ENCODE measurements at places on chromosomes 12 and 14.

DNA sequence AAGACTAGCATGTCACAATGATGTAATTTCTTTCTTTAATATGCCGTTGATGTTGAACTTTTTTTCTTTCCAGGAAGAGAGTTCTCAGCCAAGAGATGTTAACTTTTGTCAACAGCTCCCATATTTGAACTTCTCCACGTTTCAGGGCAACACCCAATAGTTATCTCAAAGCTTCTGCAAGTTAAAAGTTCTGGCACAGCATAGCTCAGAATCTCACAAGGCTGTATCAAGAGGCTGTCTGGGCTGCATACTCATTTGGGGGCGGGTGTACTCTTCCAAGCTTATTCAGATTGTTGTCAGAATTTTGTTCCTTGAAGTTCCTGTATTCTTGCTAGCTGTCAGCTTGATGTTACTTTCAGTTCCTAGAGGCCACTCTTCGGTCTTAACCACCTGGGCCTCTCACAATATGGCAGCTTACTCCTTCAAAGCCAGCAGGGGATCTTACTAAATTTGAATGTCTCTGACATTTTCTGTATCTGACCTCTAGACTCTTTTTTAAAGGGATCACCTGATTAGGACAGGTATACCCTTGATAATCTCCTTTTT, 38.9 kb downstream of the KCNC2 start:
- no peak for DNase-seq

GRCh38 chr14:88553886-88554456, 836 bp downstream of the PTPN21 start:
- no peak for DNase-seq

DNA sequence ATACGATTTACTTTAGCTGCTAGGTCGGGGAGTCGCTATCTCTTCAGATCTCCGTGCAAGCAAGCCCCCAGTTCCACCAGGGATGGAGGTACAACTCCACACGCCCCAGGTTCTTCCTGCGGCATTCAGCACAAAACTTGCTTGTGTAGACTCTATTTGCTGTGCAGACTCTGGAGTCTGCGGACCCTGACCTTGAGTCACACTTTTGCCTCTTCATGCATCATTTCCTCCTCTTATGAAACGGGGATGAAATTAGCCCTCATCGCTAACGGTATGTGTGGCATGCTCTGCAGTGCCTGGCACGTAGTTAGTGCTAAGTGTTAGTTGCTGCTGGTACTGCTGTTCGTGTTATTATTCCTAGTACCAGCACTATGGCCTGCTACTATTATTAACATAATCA, 84.4 kb downstream of the TMEM132D start:
- DNase-seq, result no peak

DNA sequence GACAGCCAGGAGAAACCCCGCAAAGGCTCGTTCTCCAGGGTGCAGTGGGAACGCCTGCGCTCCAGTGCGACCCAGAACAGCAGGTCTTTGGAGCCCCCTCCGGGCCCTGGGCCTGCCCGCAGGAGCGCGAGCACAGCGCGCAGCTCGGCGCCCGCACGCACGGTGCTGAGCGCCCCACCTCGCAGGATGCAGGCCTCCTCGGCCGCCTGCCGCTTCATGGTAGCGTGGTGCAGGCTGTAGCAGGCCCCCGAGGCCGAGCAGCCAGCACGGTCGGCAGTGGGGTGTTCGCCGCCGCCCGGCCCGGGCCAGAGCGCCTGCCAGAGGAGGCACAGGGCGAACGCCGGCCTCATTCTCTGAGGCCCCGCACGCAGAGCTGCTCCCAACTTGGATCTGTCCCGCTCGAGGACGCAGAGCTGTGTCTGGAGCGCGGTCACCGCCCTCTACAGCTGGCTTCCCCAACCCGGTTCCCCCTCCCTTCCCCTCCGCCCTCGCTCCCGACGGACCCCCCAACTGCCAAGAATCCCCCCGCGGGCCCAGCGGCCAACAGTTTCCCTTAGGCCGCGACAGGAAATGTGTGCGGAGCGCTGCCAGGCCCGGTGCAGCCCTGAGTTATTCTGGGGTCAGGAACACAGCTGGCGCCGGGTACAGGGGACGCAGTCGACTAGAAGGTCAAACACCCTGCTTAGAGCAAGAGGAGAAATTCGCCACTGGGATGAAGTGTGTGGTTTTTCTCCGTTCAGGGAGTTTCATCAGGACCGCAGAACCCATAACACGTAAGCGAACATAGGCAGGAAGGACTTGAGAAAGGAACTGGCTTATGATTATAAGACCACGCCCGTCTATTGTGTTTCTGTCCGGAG, at the start of gene CLEC14A:
Gene CLEC14A (minus strand): TSS at position 421 of the 860 bp plus-strand sequence. CDS start 71 bp downstream, at position 350.
- no peak for DNase-seq

- no peak for DNase-seq
Measured at GRCh38 chr12:34406228-34406995, 384.1 kb downstream of the ALG10 start.

DNA sequence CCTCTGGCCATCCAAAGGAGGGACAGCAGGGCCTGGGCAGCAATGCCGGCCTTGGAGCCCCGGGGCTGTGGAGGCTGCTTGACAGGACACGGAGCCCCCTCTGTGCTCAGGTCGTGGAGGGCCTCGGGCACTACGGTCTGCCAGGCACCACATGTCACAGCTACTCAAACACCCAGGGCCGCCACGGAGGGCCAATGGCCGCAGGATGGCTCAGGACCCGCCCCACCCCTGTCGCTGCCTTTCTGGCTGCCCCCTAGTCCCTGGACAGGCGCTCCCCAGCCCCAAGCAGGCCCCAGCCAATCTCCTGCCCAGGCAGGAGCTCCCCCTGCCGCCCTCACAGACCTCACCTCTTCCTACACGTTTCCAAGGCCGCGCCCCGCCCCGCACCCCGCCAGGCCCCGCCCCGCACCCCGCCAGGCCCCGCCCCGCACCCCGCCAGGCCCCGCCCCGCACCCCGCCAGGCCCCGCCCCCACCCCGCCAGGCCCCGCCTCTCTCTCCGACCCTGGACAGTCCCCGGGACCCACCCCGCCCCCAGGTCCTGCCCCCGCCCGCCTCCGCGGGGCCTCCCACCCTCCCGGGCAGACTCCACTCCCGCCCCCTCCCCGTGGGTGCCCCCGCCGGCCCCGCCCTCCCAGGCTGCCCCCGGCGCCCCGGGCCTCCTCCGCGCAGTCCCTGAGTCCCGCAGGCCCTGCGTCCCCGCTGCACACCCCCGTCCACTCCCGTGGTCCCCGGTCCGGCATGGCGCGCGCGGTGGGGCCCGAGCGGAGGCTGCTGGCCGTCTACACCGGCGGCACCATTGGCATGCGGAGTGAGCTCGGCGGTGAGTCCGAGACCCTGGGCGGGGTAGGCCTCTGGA, at the start of gene ASPG:
Gene ASPG (plus strand): TSS at position 669 of the 857 bp plus-strand sequence. CDS start 71 bp downstream, at position 740.
- DNase-seq, result no peak
